ENCODE measurements at places on chromosomes 5 and 9.

GRCh38 chr9:88810826-88811225 is 180.4 kb upstream of the S1PR3 start:
- DNase-seq: no peak

DNA sequence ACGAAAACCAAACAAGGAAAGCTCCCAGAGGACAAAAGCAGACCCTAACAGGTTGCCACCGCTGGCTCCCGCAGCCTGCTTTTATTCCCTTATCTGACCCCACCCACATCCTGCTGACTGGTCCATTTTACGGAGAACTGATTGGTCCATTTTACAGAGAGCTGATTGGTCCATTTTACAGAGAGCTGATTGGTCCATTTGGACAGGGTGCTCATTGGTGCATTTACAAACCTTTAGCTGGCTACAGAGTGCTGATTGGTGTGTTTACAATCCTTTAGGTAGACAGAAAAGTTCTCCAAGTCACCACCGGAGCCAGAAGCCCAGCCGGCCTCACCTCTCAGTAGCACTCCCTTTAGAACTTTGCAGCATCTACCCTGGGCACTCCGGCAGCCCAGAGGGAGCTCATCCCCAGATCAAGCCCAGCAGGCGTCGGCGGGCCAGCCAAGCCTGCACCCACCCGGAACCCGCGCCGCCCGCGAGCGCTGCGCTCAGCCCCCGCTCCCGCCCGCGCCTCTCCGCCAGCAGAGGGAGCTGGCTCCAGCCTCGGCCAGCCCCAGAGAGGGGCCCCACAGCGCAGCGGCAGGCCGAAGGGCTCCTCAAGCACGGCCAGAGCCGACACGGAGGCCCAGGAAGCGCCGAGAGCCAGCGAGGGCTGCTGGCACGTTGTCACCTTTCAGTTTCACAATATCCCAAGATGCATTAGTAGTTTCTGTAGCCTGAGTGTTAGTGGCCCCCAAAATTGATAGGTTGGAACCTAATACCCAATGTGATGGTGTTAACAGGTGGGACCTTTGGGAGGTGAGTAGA is 35.3 kb upstream of the CLPTM1L start:
- DNase-seq: peak; percentile 36

GRCh38 chr5:107674655-107675054 is 3.9 kb upstream of the EFNA5 start:
- no peak for DNase-seq

DNA sequence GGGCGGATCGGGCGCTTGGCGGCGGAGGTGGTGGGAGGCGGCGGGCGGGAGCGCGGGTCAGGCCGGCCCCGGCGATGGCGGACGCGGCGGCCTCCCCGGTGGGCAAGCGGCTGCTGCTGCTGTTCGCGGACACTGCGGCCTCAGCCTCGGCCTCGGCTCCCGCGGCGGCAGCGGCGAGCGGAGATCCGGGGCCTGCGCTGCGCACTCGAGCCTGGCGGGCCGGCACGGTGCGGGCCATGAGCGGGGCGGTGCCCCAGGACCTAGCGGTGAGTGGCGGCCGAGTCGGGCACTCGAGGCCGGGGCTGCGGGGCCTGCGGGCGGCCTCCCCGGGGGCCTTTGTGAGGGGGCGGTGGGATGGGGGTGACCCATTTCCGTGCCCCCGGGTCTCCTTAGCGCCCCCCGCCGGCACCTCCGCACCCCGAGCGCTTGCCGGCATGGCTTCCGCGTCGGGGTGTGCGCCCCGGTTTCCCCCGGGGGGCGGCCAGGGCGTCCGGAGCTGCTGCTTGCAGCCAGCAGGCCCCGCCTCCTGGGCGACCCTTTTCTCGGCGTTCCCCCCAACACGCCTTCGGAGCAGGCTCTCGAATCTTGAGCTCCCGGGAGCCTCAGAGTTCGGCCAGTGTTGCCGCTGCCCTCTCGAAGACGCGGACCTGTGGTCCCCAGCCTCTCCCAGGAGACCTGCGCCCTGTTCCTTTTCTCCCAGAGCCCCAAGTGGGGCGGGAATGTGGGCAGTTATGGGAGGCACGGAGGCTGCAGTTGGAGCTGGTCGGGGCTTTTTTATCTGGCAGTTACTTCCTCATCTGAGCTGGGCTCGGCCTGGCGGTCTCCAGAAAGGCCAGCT is 456 bp downstream of the KDM3B start:
- DNase-seq: peak; percentile 53

DNA sequence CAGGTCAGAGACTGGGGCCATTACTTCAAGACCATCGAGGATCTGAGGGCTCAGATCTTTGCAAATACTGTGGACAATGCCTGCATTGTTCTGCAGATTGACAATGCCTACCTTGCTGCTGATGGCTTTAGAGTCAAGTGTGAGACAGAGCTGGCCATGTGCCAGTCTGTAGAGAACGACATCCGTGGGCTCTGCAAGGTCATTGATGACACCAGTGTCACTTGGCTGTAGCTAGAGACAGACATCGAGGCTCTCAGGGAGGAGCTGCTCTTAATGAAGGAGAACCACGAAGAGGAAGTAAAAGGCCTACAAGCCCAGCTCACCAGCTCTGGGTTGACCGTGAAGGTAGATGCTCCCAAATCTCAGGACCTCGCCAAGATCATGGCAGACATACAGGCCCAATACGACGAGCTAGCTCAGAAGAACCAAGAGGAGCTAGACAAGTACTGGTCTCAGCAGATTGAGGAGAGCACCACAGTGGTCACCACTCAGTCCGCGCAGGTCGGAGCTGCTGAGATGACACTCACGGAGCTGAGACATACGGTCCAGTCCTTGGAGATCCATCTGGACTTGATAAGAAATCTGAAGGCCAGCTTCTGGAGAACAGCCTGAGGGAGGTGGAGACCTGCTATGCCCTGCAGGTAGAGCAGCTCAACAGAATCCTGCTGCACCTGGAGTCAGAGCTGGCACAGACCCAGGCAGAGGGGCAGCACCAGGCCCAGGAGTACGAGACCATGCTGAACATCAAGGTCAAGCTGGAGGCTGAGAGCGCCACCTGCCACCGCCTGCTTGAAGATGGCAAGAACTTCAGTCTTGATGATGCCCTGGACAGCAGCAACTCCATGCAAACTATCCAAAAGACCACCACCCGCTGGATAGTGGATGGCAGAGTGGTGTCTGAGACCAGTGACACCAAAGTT is 9.3 kb downstream of the NIPBL start:
- no peak for DNase-seq

DNA sequence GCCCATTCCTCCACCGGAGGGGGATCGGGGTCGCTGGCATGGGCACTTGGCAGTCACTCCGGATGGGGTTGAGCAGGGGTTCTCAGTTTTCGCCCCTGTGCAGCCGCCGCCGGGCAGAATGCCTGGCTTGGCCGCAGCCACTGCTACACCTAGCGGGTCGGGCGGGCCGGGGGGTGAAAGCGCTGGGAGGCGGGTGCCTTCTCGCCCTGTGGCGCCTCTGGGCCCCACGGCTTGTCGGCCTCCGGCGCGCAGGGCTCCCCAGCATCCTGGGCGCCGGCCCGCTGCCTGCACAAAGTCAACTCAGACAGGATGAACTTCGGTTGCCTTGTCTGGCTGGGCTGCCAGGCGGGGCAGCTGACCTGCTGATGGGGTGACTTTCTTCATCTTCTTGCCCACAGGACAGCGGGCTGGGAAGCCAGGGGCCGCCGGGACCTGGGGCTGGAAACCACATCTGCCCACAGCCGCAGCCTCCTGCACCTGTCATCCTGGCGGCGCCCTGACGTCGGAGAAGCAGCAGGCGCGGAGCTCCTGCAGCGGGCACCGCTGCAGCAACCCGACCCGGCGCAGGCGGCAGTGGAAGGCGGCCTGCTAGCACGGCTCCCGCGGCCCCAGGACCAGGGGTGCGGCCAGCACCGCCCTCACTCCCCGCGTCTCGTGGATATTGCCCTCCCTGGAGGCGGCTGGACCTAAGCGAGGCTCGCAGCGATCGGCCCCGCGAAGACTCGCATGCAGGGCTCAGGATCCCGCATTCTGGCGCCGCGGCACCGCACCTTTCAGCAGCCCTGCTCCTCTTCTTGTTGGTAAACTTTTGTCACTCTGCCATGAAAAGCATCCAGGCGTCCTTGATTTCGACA is 1.3 kb upstream of the ANKRD18A start:
- no peak for DNase-seq

- DNase-seq: no peak
Measured at GRCh38 chr5:71974165-71974564, 133.1 kb upstream of the MAP1B start.

- DNase-seq: no peak
Measured at GRCh38 chr5:177427919-177428573, 1.6 kb downstream of the GRK6 start.

DNA sequence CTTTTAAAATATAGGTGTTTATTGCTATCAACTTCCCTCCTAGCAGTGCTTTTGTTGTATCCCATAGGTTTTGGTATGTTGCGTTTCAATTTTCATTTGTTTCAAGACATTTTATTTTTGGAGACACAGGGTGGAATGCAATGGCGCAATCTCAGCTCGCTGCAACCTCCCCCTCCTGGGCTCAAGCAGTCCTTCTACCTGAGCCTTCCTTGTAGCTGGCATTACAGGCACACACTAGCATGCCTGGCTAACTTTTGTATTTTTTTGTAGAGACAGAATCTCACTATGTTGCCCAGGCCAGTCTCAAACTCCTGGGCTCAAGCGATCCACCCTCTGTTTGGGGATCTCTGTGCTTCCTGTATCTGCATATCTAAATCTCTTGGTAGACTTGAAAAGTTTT is 35.4 kb upstream of the CCDC180 start:
- no peak for DNase-seq

- DNase-seq: no peak
Measured at GRCh38 chr5:74015716-74016115, 389.7 kb downstream of the ARHGEF28 start.

- no peak for DNase-seq
Measured at GRCh38 chr5:23437011-23437410, 70.4 kb upstream of the PRDM9 start.

GRCh38 chr5:38780945-38781344 is 64.9 kb upstream of the OSMR start:
- DNase-seq: no peak

DNA sequence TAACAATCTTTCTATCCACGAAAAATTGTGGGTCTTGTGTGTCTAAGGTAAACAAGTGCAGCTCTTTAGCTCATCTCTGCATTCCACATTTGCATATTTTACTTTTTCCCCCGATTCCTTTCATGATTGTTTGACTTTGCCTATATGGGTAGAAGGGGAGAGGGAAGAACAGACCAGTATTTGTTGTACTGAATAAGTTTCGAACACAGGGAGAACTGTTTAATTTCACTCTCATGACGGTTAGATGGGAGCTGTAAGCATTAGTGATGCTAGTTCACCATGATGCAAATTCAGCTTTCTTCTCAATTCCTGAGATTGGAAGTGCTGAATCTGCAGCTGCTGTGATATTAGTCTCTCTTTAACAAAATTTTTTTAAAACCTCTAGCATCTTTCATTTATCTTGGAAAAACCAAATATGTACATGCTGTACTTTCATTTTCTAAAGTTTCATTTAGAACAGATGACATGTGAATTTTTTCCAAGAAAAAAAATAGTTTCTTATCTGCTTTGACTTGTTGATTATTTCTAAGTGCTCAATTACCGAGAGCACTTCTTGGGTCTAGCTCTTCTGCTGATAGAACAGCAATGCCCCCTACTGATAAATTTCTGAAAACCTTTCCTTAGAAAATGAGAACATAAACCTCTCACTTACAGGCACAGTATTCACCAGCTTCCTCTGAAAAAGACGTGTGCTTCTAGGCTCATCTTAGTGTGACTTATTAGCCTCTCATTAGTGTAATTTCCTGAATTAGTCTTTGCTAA is 149.5 kb downstream of the BAAT start:
- no peak for DNase-seq

- no peak for DNase-seq
Measured at GRCh38 chr9:26956860-26957233, 635 bp downstream of the IFT74 start.

DNA sequence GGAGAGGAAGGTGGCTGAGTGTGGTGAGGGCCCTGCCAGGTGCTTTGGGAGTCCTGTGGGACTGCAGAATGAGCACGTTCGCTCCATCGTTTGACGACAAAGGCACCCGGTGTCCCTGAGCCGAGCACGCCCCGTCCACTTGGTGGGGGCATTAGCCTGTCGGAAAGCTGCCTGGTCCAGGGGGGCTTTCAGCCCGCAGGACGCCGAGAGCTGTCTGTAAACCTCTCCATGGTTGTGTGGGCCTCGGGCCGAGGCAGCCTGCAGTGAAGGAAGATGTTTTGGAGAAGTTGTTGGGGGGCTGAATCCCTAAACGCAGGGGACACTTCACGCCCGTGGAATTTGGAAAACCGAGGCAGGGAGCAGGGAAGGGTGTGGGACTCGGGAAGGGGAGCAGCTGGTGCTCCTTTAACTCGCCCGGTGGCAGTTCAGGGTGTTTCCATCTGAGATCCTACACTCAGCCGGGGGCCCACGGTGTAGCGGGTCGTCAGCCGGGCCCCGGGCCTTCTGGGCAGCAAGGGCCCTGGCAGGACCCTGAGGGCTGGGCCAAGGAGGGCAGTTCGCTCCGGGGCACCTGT is 53.8 kb downstream of the MRPL36 start:
- no peak for DNase-seq

- no peak for DNase-seq
Measured at GRCh38 chr5:117594166-117594565, 1019.5 kb upstream of the SEMA6A start.

DNA sequence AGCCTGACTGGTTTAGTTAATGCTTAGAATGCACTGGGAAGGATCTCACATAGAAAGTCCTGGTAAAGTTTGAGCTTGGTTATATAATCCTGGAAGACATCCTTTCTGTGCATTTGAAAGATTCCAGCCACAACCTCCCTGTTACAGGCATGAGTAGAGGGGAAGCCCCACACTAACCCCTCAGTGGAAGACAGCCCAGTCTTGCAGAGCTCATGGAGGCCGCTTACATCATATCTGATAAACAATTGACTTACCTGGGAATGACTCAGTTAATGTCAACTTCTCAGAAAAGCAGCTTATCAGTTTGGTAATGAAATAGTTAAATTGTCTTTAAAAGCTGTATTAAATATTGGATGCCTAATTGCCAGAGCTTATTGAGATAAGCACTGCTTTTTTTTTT is 28.1 kb upstream of the PDE8B start:
- DNase-seq: no peak

- no peak for DNase-seq
Measured at GRCh38 chr9:102844716-102845115, 150.4 kb upstream of the CYLC2 start.

DNA sequence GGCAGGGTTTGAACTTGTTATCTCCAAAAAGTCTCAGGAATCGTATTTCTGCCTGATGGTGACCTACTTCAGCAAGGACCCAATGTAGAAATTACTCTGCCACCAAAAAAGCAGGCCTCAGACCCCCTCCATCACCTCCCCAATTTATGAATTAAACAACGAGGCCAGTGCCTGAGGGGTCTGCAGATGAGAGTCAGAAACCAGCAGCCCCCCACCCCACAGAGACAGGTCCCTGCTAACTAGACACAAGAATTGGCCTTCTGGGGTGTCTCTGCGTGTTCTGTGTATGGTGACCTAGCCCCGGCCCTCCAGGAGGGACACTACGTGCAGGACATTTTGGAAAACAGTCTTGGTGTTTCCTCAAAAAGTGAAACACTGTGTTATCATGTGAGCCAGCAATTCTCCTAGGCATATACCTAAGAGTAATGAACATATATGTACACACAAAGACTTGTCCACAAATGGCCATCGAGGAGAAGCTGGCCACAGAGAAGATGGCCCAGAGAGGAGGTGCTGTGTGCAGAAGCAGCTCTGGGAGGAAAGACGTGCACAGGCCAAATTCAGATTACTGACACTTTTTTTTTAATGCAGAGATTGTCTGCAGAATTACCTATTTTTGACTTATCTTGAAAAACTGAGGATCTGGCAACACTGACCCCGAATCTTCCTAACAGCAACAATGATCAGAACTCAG is 93.8 kb downstream of the ADAMTS2 start:
- DNase-seq: no peak

GRCh38 chr5:171316258-171317121 is 7.4 kb downstream of the TLX3 start:
- no peak for DNase-seq

Measured in stimulated activated CD8-positive, alpha-beta memory T cell treated with anti-CD3 and anti-CD28 coated beads, Interleukin-15, amount 100 ng/mL, for 48 hours (primary cell).